ENCODE measurements at places on chromosomes 2 and 18. TPM values are rescaled to one million over a fixed set of nuclear protein-coding genes. Genes with fewer than 3 reads are reported as not detected.

- no peak for DNase-seq
Measured at GRCh38 chr2:129759472-129760010, 219.9 kb upstream of the RAB6C start.

DNA sequence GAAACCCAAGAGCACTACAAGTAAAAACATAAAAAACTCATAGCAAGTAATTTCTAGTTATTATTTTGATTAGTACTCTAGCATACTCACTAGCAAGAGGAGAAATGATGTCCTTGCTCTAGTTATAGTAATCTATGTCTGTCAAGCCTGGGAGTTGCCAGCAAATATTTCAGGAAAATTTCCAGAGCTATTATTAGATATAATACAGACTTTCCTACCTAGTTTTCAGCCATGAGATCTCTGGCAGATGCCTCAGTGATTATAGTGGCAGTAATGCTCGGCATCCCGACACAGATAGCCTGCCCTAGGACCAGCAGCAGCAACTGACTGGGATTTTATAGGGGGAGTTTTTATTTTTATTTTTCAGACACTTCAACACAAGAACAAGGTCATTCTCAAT is 224.4 kb downstream of the ZNF385B start:
- no peak for DNase-seq

- no peak for DNase-seq
Measured at GRCh38 chr2:204220896-204221295, 284.3 kb downstream of the ICOS start.

DNA sequence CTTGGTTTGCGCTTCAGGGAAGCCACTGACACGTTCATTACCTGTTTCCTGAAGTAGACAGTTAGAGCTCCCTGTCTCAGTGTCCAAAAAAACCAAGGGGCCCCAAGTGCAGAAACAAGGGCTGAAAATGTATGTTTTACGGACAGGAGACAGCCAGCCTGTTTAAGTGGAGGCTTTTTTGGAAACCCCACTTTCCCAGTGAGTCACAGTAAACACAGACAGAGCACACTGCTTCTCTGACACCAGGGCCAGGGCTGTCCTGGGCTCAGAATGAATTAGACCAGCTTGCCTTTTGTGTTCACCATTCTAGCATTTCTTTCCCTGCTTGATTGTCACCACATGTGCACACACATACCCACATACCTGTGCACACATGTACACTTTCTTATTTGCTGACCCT is 128.6 kb downstream of the SH3RF3 start:
- DNase-seq: no peak

GRCh38 chr18:25604894-25605597 is 253.1 kb upstream of the ZNF521 start:
- no peak for DNase-seq

GRCh38 chr18:39555496-39555895 is 1989.9 kb upstream of the CELF4 start:
- no peak for DNase-seq

GRCh38 chr2:236618370-236618769 is 48.7 kb downstream of the ACKR3 start:
- no peak for DNase-seq

- peak; percentile 3 for DNase-seq
Measured at GRCh38 chr18:56709463-56709862, 58.3 kb downstream of the WDR7 start.

Gene CIAO1
- 60.3 TPM for total RNA-seq

Gene COLEC12
- total RNA-seq: not detected

Gene RAB6C
- not detected for total RNA-seq

Gene FRZB
- not detected for total RNA-seq

Gene FBXO11
- 124 TPM for total RNA-seq

Data from CD4-positive, CD25-positive, alpha-beta regulatory T cell (primary cell).